Daoy (cell line): ENCODE measurements at places on chromosomes 2 and 18. TPM values are rescaled to one million over a fixed set of nuclear protein-coding genes. Genes with fewer than 3 reads are reported as not detected.

EMILIN1 gene
- 6.0 and 10.2 TPM in 2 replicates for total RNA-seq

DNA sequence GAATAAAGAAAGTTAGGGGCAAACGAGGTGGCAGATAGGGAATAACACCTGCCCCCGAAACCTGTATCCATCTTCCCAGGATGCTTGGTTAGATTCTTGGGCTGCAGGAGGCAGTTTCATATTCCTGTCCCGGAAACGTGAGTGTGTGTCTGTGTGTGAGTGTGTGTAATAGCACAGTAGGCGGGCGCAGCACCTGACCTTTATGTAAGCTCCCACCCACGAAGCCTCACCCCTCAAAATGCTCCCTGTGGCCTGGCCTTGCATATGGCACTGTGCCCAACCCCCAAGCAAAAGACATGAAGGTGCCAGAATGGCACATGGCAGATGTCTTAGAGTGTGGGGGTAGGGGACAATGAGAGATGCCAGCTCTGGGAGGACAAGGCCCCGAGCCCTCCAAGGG, 48.9 kb downstream of the EFR3B start:
- no peak for DNase-seq

- no peak for DNase-seq
Measured at GRCh38 chr2:225282858-225283710, 116.4 kb upstream of the NYAP2 start.

POMC gene
- 0.34 TPM in 1 of 2 replicates, not detected in the other for total RNA-seq

- no peak for DNase-seq
Measured at GRCh38 chr2:35292199-35292598, 1063.4 kb upstream of the CRIM1 start.

UGT1A10 gene
- total RNA-seq, result 8.2 and 13.4 TPM in 2 replicates

GRCh38 chr2:223641082-223641481, 38.9 kb upstream of the SCG2 start:
- DNase-seq, result no peak

BCL2 gene
- total RNA-seq, result 2.2 and 2.7 TPM in 2 replicates

- no peak for DNase-seq
Measured at GRCh38 chr2:157931542-157931941, 55.4 kb upstream of the ACVR1 start.

- peak; percentile 37 for DNase-seq
Measured at GRCh38 chr2:197498937-197499593, 575 bp downstream of the HSPD1 start.

DNA sequence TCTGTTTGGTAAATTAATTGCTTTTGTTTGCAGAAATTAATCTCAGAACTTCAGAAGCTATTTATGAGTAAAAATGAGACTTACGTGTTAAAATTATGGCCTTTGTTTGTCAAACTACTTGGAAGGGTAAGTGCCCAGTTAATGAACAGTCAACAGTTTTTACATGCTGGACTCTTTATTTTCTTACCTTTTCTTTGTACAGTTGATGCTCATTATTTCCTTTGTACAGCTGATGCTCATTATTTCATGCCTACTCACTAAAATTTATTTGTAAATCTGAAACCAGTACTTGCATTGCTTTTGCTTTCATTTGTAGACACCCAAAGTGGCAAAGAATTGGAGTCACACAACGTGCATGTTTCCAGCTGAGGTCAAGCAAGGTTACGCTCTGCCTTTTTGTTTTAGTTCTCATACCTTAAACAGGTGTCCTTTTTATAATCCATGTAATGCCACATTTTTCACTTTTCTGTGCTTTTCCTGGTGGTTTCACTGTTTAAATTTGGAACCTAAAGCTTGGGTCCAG, 13.3 kb downstream of the RIF1 start:
- DNase-seq, result no peak

GRCh38 chr2:227766373-227766883, 20.7 kb downstream of the SCYGR8 start:
- DNase-seq, result peak; percentile 81

- DNase-seq, result peak; percentile 82
Measured at GRCh38 chr18:59715966-59716369, 18.7 kb upstream of the CCBE1 start.

DNA sequence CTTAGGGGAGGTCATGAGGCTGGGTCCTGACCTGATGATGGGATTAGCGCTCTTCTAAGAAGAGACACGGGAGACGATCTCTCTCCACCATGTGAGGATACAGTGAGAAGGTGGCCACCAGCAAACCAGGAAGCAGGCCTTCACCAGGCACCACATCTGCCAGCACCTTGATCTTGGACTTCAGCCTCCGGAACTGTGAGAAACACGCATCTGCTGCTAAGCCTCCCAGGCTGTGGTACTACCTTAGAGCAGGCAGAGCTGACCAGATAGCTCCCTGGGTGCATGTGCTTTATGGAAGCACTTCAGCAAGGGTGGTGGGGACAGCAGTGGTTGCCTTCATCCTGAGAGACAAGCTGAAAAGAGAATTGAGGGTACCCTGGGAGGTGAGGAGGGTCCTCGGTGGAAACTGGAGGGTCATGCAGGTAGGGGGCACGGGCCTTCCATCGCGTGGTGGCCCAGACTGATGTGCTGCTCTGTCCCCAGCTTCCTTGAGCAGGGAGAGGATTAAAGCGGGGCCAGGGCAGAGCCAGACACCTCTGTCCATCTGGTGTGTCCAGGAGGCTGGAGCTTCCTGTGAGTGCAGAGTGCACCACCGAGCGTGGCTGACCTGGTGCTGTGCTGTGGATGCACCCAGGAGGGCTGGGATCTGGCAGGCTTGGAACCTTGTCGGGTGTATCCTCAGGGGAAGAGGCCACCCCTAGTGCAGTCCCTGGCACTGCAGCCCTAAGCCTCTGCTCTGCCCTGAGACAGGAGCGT, 42.9 kb upstream of the HS6ST1 start:
- no peak for DNase-seq

DNA sequence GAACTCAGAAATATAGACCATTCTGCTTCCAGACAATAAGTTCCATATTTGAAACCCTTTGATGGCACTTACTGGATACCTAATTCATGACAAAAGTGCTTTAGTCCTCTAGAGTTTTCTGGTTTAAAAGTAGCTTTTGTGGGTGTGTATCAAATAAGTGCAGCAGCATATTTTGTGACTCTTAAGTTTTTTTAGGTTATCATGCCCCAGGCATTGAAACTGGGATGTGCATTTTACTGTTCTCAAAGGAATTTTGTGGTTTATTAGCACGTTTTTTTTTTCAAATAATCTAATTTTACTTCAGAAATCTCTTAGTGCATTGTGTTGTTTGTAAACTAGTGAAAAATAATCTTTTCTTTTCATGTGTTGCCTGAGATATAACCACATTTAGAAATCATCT, 1.5 kb downstream of the XRCC5 start:
- no peak for DNase-seq

EFR3B gene
- total RNA-seq, result 2.0 and 4.3 TPM in 2 replicates

PDE1A gene
- not detected in 2 replicates for total RNA-seq

DNA sequence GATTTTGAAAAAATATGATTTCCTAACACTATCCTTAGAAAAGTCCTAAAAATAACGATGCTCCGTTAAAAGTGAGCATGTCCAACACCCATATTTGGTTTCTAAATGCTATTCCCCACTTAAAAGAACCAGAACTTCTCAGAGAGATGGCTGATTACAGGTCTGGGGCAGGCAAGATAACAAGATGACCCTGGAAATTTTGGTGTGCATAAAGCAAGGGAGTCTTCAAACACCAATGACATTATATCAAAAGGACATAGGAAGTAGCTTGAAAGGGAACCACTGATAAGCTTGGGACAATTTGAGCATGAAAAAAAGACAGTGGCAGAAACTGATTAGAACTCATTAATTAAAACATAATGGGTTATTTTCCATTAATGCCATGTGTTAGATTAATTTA, 17.9 kb downstream of the STK17B start:
- DNase-seq, result no peak

ALLC gene
- total RNA-seq, result 0.11 TPM in 1 of 2 replicates, not detected in the other

DNA sequence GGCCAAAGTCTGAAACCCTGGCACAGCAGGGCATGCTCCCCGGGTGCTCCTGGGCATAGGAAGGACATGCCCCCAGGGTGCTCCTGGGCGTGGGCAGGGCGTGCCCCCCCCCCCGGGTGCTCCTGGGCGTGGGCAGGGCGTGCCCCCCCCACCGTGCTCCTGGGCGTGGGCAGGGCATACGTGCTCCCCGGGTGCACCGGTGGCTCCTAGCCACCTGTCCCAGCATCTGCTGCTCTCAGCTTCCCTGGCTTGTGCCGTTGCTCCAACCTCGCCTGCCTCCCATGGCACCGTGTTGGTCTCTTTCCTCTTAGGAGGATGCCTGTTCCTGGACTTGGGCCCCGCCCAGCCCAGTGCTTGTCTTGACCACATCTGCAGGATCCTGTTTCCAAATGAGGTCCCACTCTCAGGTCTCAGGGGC, 95.6 kb upstream of the CTDP1 start:
- DNase-seq, result no peak

TMEM237 gene
- 144 and 173 TPM in 2 replicates for total RNA-seq

DNA sequence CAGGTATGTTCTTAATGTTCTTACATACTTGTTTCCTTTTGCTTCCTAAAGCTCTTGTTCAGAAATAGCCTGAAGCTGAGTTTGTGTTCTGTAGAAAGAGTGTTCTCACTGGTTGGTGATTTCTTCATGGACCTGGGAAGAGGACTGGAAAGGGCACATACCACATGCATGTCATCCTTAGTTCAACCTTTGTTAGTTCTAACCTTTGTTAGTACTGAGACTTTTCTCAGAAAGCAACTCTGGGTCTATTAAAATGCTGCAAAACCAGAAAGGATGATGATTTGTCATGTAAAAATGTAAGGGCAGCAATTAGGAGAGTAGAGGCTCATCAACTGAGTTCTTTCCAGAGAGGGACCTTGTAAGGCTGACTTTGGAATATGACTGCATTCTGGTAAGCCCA, 2.5 kb upstream of the FAP start:
- DNase-seq, result peak; percentile 30

DNA sequence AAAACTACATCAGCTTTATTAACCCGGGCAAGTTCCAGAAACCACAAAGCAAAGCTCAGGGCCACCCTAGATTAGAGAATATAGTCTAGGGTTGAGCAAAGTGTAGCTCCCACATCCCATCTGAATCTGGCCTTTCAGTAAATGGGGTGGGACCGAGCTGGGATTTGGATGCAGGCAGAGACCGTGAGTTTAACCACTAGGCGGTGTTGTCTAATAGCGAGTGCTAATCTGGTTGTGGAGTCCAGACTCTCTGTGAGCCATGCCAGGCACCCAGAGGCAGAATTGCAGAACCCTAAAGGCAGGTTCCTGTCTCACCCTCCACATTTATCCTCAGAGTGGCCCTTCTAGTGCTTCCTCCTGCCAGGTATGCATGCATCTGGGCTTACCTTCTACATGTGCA, 435.9 kb downstream of the TSN start:
- DNase-seq, result peak; percentile 56

DNA sequence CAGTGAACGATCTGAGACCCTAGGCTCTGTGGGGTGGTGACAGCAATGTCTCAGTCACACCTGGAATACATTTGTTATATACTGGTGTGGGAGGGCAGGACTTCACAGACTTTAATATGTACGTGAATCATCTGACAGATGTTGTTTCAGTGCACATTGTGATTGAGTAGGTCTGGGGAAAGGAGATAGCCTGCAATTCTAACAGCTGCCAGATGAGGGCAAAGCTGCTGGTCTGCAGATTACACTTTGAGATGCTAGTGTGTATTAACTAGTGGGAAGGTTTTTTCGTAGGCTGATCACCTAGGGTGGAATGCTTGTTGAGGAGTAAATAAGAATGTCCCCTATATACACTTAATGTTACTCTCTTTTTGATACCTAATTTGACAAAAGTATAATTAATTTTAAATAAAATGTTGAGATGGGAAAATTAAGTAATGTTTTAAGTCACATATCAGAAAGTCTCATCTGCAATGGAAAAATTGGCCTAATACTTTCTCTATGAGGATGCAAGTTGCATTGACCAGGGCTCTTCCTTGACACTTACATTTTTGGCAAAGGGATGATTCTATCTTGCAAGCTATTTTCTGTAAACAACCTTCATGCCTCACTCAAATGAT, 496.9 kb upstream of the HNMT start:
- no peak for DNase-seq

DNA sequence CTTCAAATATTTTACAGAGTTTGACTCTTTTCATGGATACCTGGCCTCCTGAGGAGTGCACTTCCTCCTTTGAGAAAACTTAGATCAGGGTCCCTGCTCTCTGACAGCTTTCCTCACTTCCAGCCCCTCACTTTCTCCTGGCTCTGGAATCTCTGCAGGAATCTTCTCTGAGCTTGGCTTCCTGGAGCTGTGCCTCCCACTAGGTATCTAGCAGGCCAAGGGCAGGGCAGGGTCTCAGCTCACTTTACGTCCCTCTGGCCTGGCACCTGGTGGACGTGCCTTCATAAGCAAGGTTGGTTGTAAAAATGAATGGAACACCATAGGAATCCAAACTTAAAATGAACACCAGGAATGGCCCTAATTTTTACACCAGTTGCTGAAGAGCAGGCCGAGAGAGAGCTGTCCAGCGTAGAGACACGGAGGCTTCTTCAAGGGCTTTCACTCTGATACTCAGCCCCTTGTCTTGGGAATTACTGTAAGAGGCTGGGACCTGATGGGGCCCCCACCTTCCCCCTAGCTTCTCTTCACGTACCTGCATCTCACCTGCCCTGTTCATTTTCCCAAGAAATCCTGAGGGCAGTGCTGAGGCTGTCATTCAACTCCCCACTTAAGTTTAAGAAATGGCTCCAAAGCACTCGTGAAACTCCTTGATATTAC, 426.9 kb upstream of the ID2 start:
- no peak for DNase-seq

DNA sequence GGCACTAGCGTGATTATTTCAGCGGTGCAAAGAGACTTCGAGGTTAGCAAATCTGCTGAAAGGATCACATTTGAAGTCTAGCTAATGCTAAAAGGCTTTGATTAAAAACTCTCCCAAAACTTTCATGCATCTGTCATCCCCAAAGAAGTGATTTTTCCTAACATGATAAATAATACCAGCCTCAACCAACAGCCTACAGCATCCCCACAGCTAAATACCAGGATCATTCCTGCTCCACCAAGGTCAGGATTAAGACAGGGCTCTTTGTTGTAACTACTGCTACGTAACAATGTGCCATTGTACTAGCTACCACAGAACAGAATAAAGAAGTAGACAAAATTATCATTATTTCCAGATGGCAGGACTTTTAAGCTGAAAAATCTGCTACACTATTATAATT, 1.6 kb downstream of the OR6B3 start:
- no peak for DNase-seq

- no peak for DNase-seq
Measured at GRCh38 chr2:102765061-102765460, 3.2 kb downstream of the TMEM182 start.

DNA sequence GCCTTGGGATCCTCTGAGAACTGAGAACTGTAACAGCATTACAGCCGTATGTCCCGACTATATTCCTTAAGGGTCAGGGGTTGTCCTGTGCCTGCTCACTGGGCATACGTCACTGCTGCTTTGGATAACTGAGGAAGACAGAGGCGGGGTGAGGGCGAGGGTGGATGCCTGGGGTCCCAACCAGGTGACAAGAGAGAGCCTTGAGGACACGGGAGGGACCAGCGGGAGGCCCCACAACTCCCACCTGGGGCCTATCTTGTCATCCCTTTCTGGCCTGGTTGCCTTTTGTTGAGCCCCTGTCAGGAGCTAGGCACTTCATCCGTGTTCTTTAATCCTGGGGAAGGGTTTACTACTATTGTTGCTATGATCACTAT, 28.8 kb downstream of the INPP5D start:
- no peak for DNase-seq
